Mesendoderm (in vitro differentiated cells): ENCODE measurements at places on chromosomes 2 and 18.
A peak's percentile ranks its signal among the peaks of the same experiment; 100 is the strongest.

DNA sequence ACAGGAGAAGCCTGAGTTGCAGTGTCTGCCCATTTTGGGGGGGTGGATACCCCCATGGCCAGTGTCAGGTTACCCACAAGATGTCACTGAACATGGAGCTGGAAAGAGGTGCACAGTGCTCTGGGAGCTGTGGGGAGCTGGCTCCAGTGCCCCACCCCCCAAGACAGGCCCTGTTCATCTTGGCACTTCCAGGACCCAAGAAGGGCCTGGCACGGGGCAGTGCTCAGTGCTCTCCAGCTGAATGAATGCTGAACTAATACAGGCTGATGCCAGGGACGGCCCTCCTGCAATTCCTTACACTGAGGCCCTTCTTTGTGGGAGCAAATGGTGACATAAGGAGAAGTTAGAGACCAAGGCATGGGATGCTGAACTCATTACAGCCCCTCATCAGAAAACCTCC lies 163.4 kb upstream of the GLI2 start:
- DNase-seq: no peak

DNA sequence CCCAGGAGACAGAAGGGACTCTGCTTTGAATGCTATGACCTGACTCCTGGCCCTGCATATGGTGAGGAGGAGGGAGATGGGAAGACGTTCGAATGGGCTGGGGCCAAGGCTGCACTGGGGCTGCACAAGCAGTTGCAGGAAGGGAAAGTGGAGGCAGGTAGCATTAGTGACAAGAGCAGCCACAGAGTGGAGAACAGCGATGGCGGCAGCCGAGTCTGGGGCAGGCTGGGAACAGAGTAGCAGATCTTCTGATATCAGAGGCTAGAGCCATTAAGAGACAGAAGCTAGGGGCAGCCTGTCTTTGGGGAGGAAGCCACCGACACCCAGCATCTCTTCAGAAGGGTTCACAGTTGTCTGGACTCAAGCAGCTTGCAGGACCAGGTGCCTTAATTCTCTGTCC lies 50.1 kb downstream of the ST3GAL5 start:
- no peak for DNase-seq

DNA sequence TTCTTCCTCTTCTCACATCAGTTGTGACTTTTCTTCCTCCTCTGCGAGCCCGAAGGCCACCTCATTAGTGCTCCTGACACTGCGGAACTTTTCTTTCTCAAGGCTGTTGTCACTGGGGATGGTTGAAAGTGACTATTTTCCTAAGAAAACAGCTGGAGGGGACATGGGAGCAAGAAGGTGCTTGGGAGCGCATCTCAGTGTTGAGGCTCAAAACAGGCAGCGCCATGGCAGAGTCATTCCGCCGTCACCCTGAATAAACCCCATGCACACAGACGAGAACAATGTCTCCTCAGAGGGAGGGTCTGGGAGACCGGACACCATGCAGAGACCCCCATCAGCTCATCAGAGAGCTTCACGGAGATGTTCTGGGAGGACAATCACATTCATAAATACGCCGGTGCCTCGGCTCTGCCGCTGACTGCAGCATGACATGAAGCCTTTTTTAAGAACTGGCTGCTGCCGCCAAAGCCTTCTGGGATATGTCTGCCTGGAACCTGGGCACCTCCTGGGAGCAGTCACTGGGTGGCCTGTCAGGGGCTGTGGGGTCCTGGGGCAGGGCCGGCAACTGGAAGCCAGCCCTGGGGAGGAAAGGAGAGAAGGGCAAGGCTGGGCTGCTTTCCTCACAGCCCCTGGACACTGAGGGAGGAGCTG lies 19.2 kb downstream of the ATOH8 start:
- no peak for DNase-seq

GRCh38 chr2:150140777-150141176 lies 346.7 kb downstream of the RND3 start:
- DNase-seq: no peak

- DNase-seq: no peak
Observed at GRCh38 chr2:239685556-239685955, 284.7 kb upstream of the HDAC4 start.

DNA sequence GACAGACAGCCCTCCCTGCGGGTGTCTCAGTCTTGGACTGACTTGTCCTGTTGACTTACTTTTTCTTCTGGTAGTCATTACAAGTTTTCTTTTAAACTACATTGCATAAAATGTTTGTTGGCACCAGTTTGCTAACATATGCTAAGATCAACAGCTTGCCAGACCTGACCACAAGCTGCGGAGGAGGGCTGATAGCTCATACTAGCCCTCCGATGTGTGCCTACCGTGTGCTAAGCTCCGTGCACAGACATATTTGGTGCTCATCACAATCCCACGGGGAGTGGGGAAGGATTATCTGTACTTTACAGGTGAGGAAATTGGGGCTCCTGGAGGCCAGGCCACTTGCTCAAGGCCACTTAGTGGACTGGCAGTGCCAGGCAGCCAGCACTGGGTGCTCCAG lies 72.8 kb upstream of the YPEL5 start:
- no peak for DNase-seq

DNA sequence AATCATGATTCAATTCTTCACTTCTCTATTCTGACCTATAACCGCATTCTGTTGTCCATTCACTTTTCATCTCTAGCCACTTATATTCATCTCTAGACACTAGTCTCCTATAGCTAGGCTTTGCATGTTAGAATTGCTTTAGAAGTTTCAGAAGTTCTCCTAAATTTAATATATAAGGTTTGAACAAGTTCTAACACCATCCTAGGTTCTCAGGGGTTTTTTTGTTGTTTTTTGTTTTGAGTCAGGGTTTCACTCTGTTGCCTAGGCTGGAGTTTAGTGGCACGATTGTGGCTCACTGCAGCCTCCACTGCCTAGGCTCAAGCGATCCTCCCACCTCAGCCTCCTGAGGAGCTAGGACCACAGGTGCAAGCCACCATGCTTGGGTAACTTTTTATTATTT lies 19.9 kb downstream of the WDSUB1 start:
- DNase-seq: no peak

DNA sequence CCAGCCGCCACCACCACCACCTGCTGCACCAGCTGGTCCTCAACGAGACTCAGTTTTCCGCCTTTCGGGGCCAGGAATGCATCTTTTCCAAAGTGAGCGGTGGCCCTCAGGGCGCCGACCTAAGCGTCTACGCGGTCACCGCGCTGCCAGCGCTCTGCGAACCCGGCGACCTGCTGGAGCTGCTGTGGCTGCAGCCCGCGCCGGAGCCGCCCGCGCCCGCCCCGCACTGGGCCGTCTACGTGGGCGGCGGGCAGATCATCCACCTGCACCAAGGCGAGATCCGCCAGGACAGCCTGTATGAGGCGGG lies 1.6 kb downstream of the LRATD1 start:
- DNase-seq: no peak

DNA sequence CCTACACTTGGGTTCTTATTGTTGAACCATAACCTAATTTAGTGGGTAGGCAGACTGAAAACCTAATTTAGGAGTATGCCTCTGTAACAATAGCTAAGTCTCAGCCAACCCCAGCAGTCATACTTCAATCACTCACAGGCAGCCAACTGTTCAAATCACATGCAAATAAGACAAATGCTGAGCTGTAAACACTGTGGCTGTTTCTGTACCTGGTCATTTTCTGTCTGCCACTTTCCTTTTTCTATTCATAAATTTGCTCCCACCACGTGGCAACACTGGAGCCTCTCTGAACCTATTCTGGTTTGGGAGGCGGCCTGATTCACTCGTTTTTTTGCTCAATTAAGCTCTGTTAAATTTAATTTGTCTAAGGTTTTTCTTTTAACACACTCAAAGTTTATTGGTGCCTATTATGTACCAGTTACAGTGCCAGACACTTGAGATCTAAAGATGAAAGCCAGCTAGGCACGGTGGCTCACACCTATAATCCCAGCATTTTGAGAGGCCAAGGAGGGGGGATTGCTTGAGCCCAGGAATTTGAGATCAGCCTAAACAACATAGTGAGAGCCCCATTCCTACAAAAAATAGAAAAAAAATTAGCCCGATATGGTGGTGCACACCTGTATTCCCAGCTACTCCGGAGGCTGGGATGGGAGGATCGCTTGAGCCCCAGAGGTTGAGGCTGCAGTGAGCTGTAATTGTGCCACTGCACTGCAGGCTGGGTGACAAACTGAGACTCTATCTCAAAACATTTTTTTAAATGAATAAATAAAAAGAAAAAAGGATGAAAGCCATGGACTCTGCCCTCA lies 41.1 kb downstream of the THNSL2 start:
- DNase-seq: no peak

DNA sequence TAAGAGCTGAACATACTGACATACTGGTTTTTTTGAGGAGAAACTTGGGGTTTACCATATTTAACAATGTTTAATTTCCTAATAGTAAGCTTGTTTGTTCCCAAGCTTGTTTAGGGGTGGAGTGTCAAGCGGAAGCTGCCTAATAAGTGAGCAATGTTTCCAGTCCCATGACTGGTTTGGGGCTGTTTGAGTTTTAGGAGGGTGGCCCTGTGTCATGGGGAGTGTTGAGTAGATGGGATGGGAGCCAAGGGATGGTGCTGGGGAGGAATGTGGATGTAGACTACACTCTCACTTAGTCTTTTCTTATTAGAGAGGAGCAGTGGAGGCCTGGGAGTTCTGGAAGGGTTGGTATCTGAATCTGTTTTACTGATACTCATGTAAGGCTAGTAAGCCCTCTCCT lies 128.5 kb downstream of the TANC1 start:
- no peak for DNase-seq

GRCh38 chr2:182444170-182444569 lies 17.3 kb upstream of the PDE1A start:
- no peak for DNase-seq

- DNase-seq: peak; percentile 89
Observed at GRCh38 chr2:170680172-170680941, 34.8 kb upstream of the SP5 start.

GRCh38 chr2:226560325-226560724 lies 239.3 kb downstream of the IRS1 start:
- DNase-seq: no peak

GRCh38 chr18:37698508-37699040 lies 133.0 kb upstream of the CELF4 start:
- DNase-seq: peak; percentile 18

DNA sequence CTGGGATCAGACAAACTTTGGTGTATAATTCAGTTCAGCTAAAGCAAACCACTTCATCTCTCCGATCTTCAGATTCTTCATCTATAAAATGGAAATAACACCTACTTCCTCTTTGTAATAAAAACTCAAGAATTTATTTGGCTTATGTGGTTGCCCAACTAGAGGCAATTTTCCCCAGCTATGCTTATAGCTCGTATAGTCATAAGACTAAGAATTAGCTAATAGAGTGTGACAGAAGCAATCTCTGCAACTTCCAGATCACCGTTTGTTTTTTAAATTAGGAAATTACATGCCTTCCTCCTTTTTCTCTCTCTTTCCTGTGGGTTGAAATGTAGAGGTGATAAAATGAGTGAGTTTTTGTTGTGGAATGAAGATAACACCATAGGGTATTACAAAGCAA lies 35.3 kb upstream of the KCNF1 start:
- DNase-seq: no peak

DNA sequence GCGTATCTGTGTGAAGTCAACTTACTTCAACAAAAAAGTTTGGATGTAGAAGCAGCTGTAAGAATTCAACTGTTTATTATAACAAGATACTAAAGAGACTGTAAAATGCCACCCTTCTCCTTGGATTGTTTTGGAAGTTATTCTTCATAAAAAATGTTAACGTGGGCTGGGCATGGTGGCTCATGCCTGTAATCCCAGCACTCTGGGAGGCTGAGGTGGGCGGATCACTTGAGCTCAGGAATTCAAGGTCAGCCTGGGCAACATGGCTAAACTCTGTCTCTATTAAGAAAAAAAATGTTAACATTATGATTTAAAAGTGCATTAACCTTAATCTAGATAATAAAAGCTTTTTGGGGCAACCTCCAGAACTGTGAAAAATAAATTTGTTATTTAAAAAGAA lies 7.7 kb downstream of the CIAO1 start:
- no peak for DNase-seq

- DNase-seq: no peak
Observed at GRCh38 chr2:128611421-128612320, 293.0 kb upstream of the HS6ST1 start.

DNA sequence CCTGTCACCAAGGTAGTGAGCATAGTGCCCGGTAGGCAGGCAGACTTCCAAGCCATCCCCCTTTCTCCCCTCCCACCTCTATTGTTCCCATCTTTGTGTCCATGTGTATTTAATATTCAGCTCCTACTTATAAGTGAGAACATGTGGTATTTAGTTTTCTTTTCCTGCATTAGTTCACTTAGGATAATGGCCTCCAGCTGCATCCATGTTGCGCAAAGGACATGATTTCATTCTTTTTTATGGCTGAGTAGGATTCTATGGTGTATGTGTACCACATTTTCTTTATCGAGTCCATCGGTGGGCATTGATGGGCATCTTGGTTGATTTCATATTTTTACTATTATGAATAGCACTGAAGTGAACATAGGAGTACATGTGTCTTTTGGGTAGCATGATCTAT lies 35.3 kb downstream of the MMADHC start:
- DNase-seq: no peak

DNA sequence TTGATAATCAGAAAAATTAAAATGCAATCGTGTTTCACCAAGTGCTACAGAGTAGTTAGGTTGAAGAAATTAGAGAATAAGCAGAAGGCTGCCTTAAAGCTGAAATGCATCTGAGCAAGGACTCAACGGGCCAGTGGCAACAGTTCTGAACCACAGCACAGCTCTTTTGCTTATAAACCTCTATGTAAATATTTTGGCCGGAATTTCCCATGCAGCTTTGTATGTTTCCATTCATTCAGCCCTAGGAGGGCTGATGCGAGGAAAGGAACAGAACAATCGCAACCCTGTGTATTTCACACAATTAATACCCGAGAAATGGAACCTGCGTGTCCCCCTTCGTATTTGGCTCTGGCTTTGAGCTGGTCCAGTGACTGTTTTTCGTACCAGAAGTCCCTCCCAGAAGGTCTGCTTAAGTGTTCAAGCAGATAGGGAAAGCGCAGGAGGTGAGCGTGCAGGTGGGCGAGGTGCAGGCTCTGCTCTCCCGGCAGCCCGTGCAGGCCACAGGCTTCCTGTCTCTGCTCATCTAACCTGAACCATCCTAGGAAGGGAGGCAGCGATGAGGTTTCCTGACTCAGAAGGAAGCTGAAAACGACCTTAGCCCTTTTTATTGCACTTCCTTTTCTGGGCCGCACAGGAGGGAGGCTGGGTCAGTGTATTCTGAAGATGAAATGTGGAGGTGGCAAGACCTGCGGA lies 67.3 kb downstream of the ASB1 start:
- no peak for DNase-seq

- DNase-seq: no peak
Observed at GRCh38 chr2:230496891-230497290, 80.9 kb downstream of the SP100 start.

DNA sequence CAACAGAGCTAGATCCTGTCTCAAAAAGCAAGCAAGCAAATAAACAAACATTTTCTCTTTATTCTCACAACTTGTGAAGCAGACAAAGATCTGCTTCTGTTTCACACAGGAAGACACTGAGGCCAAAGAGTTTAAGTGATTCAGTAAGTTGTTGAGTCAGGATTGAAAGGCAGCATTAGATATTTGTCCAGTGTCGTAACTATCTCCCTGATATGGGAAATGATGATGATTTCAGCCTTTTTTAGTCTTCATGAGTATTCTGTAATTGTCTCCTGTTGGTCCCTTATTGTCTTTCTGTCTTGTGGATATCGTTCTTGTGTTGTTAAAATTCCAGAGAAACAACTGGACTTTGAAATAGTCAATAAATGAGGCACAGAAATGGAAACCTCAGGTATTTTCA lies 59.6 kb downstream of the GATA6 start:
- no peak for DNase-seq

- DNase-seq: no peak
Observed at GRCh38 chr18:59610546-59611140, 86.6 kb downstream of the CCBE1 start.
